ENCODE measurements at places on chromosomes 3 and 15.

GRCh38 chr3:190193210-190193609, 72.5 kb upstream of the P3H2 start:
- no peak for DNase-seq

- no peak for DNase-seq
Observed at GRCh38 chr3:66816090-66816761, 181.9 kb upstream of the KBTBD8 start.

DNA sequence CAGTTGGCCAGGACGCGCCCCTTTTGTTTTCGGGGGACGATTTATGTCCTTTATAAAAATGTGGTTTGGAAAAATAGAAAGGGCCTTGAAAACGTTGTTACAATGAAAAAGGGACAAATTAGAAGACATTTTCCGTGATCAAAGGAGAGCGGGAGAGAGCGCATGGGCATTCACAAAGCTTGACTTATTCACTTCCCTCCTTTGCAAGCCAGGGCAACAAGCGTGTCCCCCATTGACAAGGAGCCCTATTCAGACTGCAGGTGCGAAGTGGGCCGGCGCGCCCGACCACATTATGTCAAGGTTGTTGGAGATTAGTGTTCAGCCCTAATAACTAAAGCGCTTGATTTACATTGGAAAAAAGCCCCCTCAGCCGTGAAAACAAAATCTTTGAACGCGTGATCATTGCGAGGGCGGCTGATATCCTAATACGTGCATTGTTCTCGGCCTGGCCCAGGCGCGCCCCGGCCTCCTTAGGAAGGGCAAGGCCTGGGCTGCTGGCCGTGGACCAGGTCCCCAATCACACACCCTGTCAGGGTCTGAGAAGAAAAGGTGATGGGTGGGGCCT, 25.9 kb downstream of the ZIC4 start:
- DNase-seq: no peak

GRCh38 chr3:72100080-72100511, 315.1 kb upstream of the PROK2 start:
- no peak for DNase-seq

DNA sequence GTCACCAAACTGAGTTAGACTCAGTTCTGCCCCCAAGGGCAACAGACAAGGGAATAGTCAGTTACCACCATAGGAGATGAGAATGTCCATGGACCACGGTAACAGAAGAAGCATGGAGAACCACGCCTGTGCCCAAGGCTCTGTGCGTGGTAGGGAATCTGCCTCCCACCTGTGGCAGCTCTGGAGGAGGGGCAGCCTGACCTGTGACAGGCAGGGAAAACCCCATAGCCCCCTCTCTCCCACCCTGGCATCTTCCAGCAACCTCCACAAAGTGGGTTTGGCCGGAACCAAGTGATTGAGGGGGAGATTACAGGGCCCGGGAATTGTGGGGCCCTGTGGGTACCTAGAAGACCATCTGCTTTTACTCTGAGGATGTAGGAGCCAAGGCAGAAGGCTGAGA, 14.3 kb upstream of the LTF start:
- no peak for DNase-seq

DNA sequence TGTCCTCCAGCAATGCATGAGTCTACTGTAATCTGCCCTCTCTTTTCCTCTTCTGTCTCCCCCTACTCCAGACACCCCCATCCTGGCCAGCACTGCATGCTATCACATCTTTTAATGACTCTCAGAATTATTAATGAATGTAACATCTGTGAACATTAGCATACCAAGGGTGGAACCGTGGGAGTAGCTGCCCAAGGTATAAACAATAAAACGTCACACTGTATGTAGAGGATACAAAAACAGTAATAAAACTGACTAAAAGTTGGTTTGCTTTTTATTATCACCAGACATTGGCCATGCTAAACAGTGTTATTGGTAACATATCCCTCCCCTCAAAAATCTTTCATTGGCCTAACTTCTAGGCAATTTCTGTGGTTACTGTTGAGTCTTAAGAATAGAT, 24.7 kb downstream of the NUDT16 start:
- no peak for DNase-seq

GRCh38 chr3:98730338-98730737, 32.8 kb upstream of the ST3GAL6 start:
- DNase-seq: no peak

GRCh38 chr15:78992416-78993256, 47.8 kb upstream of the CTSH start:
- DNase-seq: no peak

DNA sequence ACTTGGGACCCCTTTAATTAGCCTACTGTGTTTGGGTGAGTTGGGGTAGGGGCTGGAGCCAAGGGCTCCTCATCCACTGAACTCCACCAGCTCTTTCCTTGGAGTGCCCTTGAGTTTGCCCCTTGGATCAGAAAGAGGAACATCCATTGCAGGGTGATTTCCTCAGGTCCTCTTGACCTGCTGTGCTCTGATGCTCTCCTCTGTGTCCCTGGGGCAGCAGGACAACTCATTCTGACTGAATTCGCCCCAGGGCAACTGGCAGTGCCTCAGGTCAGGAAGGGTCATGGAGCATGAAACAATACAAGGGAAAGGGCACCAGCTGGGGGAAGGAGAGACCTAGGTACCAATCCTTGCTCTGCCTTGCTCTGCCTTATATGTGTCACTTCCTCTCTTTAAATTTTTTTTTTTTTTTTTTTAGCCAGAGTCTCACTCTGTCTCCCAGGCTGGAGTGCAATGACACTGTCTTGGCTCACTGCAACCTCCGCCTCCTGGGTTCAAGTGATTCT, 47.8 kb downstream of the BSN start:
- no peak for DNase-seq

DNA sequence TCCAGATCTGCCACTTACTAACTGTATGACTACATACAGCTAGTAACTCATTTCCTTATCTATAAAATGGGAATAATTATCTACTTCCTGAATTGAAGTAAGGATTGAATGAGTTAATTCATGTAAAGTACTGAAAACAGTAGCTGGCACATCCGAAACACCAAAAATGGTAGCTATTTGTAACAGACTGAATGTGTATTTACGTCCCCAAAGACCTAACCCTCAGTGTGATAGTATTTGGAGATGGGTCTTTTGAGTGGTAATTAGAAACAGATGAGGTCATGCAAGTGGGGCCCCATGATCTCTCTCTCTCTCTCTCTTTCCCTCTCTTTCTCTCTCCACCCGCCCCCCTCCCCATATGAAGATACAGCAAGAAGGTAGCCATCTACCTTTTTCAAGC, 146.2 kb downstream of the PLCH1 start:
- DNase-seq: no peak

GRCh38 chr3:177778633-177779032, 581.4 kb upstream of the TBL1XR1 start:
- no peak for DNase-seq

DNA sequence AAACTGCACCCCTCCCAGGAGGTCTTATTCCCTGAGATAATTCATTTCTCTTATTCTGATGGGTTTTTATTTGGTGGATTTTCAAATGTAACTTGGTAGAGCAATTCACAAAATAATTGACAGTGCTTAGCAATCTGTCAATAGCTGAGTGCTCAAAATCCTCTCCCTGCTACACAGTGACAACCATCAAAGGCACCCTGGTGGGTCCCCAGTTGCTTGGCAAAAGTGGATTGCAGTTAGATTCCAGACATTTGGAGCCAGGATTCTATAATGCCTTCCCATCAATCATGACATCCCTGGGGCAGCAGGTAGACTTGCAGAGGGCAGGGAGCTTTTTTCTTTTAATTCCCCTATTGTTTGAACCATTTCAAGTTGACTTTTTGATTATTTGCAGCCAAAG, 59.0 kb downstream of the FHIT start:
- no peak for DNase-seq

- DNase-seq: no peak
Observed at GRCh38 chr15:35115155-35115725, 30.1 kb upstream of the NANOGP8 start.

DNA sequence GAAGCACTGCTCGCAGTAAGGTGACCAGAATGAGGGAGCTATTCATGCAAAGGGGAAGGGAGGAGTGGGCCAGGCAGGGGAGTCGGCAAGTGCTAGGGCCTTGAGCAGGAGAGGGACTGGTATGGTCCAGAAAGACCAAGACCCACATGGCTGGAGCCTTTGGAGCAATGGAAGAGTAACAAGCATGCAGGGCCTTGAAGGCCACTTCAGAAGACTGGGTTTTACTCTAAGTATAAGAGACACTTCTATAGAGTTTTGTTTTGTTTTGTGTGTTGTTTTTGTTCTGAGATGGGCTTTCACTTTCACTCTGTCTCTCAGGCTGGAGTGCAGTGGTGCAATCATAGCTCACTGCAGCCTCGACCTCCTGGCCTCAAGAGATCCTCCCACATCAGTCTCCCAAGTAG, 42.0 kb downstream of the BFSP2 start:
- DNase-seq: no peak

DNA sequence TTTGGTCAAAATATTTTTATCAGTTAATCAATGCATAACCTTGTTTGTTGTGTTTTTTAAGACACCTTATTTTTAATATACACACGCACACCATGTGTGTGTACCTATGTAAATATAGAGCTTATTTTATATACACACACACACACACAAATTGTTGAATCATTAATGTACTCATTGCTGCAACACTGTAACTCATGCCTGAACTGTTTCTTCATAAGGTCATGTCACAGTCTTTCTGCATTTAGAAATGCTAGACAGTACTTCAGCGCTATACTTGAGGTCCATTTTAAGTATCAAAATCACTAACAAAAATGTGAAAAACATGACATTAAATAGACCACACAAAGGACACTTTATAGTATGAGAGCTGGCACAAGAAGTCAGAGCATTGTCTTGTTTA, 589.4 kb downstream of the SI start:
- no peak for DNase-seq

DNA sequence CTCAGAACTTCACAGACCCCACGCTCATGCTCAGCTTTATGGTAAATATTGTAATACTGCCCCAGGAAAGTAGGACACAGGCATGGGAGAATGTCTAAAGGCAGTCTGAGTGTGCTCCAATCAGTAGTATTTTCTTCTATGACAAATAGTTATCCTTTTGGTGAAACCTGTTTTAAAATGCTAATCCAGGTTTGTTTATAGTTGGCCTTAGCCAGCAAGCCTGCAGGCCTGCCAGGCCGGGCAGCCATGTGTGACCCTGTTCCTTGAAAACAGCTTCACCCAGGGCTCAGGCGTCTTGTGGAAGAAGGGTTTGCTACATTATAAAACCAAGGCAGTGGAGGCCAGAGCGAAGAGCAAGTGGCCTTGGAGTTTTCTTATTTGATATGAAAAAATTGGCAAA, 104.7 kb downstream of the SEMA6D start:
- DNase-seq: no peak

GRCh38 chr15:95591886-95592285, 738.6 kb upstream of the NR2F2 start:
- no peak for DNase-seq

- no peak for DNase-seq
Observed at GRCh38 chr3:65037861-65038260, 350.1 kb upstream of the ADAMTS9 start.

DNA sequence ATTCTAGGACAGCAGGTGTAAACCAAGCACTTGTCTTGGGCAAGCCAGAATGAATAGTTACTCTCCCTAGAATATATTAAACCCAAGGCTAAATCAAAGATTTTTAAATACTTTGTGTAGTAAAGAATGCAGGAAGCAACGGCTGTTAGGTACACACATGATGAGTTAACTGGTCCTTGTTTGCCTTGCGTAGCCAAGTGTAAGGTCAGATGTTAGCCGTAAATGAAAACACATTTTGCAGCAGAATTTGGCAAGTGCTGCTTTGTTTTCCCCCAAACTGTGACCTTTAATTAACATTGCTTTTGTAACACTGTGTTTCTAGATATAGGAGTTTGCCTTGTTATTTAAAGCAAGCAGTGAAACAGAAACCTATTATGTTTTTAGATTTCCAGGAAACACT, 368.7 kb downstream of the IL5RA start:
- DNase-seq: no peak

DNA sequence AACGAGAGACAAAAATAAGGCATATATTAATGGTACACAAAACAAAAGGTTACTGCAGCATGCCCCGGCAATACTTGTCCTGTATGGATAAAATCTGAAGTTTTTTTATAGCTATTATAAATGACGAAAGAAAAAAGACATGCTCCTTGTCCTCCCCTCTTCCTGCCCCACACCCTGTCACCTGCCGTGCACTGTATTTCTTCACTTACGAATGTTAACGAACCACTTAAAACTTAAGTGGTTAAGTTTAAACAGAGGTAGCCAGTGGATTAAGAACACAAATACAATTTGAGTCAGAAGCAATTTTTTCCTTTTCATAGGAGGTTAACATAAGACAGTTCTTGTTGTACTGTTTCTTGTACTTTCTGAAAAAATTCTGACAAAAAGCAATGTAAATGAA, 799.1 kb upstream of the NECTIN3 start:
- DNase-seq: no peak

GRCh38 chr3:35946854-35947515, 307.7 kb downstream of the ARPP21 start:
- DNase-seq: no peak

DNA sequence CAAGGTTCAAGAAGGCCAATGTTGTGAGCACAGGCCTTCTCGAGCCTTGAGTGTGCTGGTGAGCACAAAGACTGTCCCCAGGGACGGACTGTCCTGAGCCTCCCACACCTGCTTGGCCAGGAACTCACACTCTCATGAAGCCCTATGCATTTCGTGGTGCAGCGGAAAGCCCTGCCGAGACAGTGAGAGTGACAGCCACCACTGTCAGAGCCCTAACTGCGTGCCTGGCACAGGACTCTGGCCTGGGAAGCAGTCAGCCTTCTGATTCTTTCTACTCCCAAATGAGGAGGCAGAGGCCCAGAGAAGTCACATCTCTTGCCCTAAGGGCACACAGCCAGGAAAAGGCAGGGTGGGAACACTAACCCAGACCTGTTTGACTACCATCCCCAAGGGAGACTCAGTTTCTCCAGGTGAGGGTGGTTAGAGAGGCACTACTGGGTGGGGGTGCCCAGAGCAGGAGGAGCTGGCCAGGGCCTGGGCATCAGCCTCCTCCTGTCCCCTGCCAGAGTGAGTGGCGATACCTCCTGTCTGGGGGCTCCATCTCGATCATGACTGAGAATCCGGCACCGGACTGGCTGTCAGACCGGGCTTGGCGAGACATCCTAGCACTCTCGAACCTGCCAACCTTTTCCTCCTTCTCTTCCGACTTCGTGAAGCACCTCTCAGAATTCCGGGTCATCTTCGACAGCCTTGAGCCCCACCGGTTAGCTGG, 50.8 kb downstream of the SEMA3G start:
- no peak for DNase-seq

DNA sequence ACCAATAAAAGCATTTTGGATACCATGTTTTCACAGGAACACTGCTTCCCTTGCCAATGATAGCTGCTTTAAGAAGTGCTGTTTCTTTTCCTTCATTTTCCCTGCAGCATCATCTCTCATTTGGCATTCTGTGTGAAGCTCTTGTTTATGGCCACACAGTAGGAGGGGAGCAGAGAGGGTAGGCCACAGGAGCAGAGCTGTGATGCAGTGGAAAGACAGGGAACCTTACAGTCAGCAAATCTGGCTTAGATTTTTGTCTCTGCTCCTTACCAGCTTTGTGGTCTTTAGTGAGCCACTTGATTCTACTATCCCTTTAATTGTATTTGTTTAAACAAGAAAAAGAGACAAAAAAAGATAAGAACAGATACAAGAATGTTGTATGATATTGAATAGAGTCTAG, 138.7 kb downstream of the RPL22L1 start:
- DNase-seq: no peak

All from left renal cortex interstitium (tissue), 4 donors.